ENCODE measurements at places on chromosomes 2 and 18.

DNA sequence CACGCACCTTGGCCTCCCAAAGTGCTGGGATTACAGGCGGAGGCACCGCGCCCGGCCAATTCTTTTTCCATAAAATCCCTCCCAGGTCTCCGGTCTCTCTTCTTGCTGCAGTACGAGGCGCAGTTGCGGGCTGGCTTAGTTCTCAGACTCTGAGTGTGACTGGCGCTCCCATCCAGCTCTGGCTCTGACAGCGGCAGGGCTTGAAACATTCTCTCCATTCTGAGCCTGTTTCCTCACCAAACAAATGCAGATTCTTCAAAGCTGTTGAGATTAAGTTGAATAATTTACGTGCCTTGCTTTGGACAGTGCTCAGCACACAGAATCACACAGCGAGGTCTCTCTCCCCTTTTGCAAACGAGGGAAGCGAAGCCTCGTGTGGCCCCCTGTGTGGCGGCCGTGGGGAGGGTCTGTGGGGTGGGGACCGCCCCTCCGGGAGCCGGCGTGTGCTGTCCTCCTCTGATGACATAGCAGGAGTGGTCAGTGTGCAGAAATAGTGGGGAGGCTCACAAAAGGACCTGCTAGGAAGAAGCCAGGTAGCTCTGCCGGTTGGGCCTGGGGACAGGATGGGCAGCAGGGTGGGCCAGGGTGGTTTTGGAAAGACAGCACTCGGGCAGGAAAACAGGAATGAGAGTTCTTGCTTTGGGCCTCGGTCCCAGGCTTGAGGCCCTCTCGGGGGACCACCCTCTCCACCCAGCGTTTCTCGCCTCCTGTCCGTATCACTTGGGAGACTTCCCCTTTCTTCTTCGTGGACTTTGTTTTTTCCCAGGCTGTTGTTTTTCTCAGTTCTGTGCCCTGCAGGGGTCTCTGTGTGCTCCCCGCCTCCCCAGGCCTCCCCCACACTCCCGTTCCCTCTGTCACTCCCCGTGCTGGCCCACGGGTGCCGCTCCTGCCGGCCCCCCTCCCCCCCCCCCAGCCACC lies 75.0 kb downstream of the KCNG2 start:
- no peak for DNase-seq

- no peak for DNase-seq
Measured at GRCh38 chr18:3790703-3791102, 340.7 kb downstream of the TGIF1 start.

DNA sequence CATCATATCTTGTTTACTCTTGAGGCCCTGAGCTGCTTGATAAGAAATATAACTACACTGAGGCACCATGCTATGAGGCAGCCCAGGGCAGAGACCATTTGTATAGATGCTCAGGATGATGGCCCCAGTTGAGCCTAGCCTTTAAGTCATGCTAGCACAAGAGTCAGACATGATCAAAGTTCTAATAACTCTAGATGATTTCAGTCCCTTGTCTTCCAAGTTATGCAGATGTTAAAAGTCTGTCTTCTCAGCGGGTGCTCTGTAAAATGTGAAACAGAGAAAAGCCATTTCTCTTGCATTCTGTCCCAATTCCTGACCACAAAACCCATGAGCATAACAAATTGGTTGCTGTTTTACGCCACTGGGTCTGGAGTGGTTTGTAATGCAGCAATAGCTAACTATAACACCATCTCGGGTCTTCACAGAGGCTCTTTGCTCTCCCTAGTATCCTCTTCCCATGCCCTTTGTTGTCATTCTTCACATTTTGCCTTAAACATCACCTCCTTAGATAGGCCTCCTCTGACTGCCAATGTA lies 49.6 kb downstream of the NXPH2 start:
- DNase-seq: no peak

GRCh38 chr2:211903961-211904360 lies 634.6 kb downstream of the ERBB4 start:
- DNase-seq: no peak

GRCh38 chr2:201777869-201778268 lies 2.9 kb downstream of the ALS2 start:
- DNase-seq: no peak

GRCh38 chr2:214034417-214034816 lies 376.4 kb upstream of the VWC2L start:
- no peak for DNase-seq

GRCh38 chr2:168889635-168890005 lies 610 bp downstream of the SPC25 start:
- no peak for DNase-seq

DNA sequence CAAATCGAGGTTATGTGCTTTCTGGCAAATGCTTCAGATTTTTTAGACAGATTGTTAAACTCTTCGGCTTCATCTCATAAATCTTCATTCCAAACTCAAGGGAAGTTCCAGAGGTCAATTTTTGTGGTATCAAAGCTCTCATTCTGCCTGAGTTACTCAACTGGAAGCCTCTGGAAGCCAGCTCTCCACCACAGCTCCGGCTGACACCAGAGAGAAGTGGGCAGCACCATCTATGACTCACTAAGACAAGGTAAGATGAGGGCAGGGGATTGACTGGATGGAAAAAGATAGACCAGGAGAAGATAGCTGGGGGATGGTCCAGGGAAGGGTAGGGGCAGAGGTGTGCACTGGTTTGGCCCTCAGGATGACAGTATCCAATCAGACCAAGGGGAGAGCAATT lies 137.3 kb upstream of the HNRNPA3 start:
- DNase-seq: no peak

GRCh38 chr2:235215248-235215647 lies 263.4 kb downstream of the SH3BP4 start:
- DNase-seq: no peak

GRCh38 chr2:144217853-144218633 lies 301.9 kb downstream of the ZEB2 start:
- no peak for DNase-seq

- DNase-seq: no peak
Measured at GRCh38 chr18:2958819-2959298, 54.1 kb downstream of the LPIN2 start.

- DNase-seq: no peak
Measured at GRCh38 chr2:222992137-222992536, 59.9 kb upstream of the KCNE4 start.

GRCh38 chr2:237097911-237098702 lies 12.4 kb downstream of the COPS8 start:
- DNase-seq: peak; percentile 99

DNA sequence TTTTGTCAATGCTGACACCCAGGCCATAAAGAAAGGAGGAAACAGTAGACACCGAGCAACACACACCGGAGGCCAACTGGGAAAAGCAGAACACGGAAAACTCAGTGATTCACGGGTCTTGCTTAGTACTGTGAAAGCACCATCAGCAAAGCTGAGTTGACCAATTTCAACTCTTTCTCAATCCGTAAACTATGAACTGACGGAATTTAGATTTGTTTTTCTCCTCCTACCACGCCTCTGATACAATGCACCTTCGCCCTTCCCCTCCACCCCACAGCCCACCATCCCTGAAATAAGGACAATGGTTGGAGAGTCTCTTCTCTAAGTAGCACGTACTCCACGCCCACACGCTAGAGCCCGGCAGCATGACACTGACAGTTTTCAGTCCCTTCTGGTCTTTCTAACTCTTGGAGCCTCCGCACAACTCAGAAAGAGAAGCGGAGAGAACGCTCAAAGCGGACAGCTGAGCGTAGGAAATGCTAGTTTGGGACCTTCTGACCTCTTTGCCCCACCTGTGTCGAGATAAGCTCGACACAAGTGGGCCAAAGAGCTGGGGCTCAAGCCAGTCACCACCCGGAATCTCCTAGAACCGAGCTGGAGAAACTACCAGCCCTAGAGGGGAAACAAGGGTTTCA lies 669 bp downstream of the LNPK start:
- peak; percentile 67 for DNase-seq

DNA sequence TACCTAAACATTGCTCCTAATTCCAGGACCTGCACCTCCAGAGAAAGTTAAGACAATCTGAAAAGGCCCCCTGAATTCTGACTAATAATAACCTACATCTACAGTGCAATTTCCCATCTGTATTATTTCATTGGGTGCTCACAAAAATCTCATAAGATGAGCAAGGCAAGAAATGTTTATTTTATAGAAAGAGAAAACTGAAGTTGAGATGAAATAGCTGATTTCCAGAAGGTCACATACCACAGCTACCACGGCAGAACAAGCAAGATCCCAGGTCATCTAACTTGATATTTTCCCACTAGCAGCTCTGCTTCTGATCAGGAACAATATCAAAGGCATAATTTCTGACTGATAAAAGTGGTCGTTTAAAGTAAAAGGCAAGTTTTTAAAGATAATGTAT lies 105.8 kb upstream of the COL5A2 start:
- DNase-seq: no peak

DNA sequence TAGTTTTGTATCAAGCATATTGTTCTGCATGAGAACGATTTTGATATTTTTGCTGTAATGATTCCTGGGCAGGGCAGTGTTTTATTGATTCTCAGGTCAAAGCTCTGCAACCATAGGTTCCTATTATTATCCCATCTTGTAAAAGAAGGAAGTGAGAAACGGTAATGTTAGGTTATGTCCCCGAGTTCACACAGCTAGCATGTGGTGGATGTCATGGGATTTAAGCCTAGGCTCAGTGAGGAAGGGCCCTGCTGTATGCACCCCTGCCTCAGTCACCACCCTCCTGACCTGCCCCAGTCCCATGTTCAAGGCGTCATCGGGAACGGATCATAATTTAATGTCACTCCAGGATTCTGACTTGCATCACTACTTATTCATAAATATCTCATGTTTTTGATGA lies 10.7 kb downstream of the ACP1 start:
- no peak for DNase-seq

- DNase-seq: peak; percentile 64
Measured at GRCh38 chr18:77071711-77072292, 60.8 kb downstream of the MBP start.

DNA sequence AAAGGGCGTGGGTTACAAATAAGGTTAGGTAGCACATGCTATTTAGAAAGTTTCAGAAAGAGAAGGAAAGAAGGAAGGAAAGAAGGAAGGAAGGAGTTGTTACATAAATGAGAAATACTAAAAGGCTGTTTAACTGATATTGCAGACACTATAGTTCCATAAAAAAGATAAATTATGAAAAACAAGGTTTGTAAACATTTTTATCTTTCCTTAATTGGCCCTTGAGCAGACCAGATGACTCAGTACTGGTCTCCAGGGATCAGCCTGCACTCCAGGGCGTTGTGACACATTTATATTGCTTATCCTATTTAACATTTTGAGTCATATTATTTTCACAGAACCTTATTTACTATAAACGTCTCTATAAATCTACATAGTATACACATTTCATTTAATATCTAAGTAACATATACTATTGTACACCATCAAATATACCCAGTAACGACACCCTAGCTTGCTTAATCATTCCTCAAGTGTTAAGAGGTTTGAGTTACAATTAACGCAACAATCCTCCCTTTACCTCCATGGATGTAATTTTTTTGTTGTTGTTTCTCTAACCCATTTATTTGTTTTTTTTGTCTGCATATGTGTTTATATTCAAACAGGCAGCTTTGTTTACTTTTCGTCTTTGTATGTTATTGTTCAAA lies 2.8 kb upstream of the RAB31 start:
- DNase-seq: peak; percentile 69

GRCh38 chr2:238098901-238099713 lies 1.0 kb upstream of the ESPNL start:
- no peak for DNase-seq

- no peak for DNase-seq
Measured at GRCh38 chr2:240309214-240309613, 126.2 kb upstream of the GPC1 start.

DNA sequence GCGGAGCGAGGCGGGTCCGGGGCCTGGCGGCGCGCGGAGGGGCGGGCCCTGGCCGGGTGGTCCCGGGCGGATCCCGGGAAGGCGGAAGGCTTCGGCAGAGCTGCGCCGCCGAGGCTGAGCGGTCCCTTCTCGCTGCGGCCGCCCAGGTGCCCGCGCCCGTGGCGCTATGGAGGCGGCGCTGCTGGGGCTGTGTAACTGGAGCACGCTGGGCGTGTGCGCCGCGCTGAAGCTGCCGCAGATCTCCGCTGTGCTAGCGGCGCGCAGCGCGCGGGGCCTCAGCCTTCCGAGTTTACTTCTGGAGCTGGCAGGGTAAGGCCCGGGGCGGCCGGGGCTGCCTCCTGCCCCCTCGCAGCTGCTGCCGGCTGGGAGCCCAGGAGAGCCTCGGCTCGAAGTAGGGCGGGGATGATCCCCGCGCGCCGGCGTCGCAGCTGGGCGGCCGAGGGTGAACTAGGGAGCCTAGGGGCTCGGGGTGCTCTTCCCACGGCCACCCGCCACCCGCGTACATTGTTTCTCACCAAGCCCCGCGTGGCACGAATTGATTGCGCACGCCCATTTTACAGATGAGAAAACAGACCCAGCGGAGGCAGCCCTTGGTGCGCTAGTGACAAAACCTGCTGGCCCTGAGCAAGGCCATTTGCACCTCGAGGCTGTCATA lies at the start of gene SLC66A3:
Gene SLC66A3 (plus strand): TSS at position 87 of the 655 bp plus-strand sequence. CDS start 80 bp downstream, at position 167.
- peak; percentile 90 for DNase-seq

- peak; percentile 16 for DNase-seq
Measured at GRCh38 chr2:64812285-64812684, 158.6 kb upstream of the SERTAD2 start.

GRCh38 chr2:191479680-191480023 lies 198.3 kb upstream of the NABP1 start:
- no peak for DNase-seq

GRCh38 chr2:203909261-203909967 lies 27.1 kb upstream of the ICOS start:
- DNase-seq: peak; percentile 48

- no peak for DNase-seq
Measured at GRCh38 chr18:36895606-36896005, 66.7 kb downstream of the KIAA1328 start.

DNA sequence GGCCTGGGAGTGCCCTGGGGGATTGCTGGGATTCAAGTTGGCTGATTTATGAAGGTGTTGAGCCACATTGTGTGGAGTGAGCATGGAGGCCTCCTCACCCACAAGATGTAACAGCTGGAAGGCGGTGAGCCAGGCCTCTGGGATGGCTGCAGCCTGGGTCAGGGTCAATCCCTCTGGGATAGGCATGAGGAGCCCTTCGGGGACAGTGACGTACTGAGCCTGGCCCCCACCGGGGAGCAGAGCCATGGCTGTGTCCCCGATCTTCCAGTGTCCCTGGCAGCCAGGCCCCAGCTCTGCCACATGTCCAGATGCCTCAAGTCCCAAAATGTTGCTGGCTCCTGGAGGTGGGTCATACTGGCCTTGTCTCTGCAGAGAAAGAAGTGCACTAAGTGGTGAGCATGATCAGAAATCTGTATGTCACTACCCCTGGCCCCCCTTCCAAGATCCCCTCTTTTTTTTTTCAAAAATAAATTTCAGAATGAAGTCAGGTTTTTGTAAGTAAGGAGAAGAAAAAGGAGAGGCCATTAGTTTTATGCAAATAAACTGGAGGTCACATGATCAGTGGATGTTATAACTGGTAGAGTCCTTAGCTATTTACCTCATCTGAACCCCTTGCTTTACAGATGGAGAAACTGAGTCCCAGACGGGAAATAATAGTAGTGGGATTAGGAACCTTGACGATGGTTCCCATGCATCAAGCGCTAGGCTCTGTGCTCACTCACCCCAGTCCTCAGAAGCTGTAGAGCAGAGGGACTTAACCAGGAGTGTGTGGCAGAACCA lies 1.7 kb downstream of the TP53I3 start:
- DNase-seq: no peak

GRCh38 chr2:201223089-201224073 lies 37.0 kb upstream of the CASP8 start:
- no peak for DNase-seq

All from epithelial cell of esophagus (primary cell).